Mesothelial cell of epicardium (in vitro differentiated cells): ENCODE measurements at places on chromosomes 1 and 21.

GRCh38 chr1:228277491-228278431 lies 69.9 kb downstream of the OBSCN start:
- H3K4me1 ChIP-seq = peaks cover 5% of the 10 kb centered on the region
- H3K27ac ChIP-seq = no peak overlapping the region
- no peaks in the 10 kb centered on the region for H3K27me3 ChIP-seq
- peaks cover 4% of the 10 kb centered on the region for H3K36me3 ChIP-seq

GRCh38 chr1:19287436-19288185 lies 959 bp downstream of the AKR7A3 start:
- H3K27ac ChIP-seq = no peak overlapping the region
- no peaks in the 10 kb centered on the region for H3K4me1 ChIP-seq
- H3K4me3 ChIP-seq = peak overlapping the region; percentile 58
- H3K36me3 ChIP-seq = peaks cover 23% of the 10 kb centered on the region
- peaks cover 27% of the 10 kb centered on the region for H3K27me3 ChIP-seq

- H3K4me3 ChIP-seq = no peak overlapping the region
- no peaks in the 10 kb centered on the region for H3K36me3 ChIP-seq
- peaks cover 27% of the 10 kb centered on the region for H3K4me1 ChIP-seq
- peak overlapping the region; percentile 41 for H3K27ac ChIP-seq
- no peak for DNase-seq
These were observed 90.9 kb downstream of the IER5 start for GRCh38 chr1:181179279-181179986.

GRCh38 chr1:176691251-176692228 lies 228.6 kb downstream of the PAPPA2 start:
- peaks cover 10% of the 10 kb centered on the region for H3K4me1 ChIP-seq
- no peak overlapping the region for H3K4me3 ChIP-seq
- no peak overlapping the region for H3K27ac ChIP-seq
- DNase-seq = no peak
